ENCODE measurements at places on chromosomes 3 and 15.

DNA sequence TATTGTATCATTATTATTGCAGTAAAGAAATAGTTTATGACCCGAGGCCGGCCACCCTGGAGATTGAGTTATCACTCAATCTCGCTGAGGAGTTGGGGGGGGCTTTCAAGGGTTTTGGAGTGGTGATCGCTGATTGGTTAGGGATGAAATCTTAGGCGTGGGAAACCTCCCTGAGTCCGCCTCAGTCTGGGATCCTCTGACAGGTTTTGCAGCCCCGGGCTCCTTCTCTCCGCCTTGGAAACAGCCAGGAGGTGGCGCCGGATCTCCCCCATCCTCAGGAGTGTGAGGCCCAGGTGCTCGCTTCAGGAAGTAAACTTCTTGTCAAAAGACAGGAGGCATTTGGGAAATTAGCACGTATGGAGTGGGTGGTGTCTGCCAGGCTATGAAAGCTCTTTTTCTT, 41.1 kb upstream of the SEC61A1 start:
- DNase-seq, result peak; percentile 67

- no peak for DNase-seq
These were observed 146.3 kb downstream of the FMN1 start for GRCh38 chr15:33048255-33048654.

- no peak for DNase-seq
These were observed 60.5 kb downstream of the XXYLT1 start for GRCh38 chr3:195210266-195210973.

DNA sequence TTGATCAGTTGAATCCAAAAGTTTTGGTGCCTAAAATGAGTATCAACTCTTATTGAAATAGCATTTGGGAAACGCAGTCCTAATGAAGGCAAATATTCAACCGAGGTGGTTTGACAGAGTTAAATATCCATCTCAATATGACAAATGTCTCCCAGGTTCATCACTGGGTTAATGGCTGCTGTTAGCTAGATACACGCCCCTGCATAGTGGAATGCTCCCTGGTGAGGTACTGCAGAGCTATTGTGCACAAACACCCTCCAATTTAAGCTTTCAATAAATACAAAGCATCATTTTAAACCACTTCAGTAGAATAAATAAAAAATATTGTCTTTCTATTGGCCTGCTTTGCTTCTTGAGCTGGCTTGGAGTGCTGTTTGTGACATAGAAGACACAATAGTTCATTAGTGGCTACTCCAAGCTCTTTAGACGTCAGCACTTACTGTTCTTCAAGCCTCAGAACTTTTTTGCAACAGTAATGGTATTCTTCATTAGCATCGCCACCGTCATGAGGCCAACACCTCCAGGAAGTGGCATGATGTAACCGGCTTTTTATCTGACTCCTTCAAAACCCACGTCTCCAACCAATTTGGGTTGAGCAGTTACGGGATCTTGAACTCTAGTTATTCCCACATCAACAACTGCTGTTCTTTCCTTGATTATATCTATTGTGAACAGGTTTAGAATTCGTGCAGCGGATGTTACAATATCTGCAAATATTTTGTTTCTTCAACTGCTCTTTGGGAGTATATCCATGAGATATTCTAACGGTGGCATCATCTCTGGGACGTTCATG, 1159.6 kb upstream of the EPHA6 start:
- DNase-seq, result no peak

DNA sequence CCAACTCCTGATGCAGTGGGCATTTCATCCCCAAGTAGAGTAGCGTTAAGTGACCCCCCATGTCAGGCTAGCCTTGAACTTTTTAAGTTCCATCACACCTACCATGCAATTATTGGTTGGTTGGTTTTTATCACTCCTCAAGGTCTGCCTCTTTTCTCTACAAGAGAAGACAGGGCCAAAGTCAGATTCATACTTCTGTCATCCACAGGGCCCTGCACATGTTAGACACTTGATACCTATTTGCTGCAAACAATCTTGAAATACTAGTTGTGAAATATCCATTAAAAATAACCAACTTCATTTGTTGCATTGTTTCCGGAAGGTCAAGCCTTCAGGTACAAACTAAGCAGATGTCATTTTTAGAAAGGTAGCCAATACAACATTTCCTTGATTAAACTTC, 1.2 kb downstream of the CMSS1 start:
- DNase-seq, result no peak

Measured in NCI-H2171 (cell line).